ENCODE measurements at places on chromosomes 13 and 19. TPM values are rescaled to one million over a fixed set of nuclear protein-coding genes. Genes with fewer than 3 reads are reported as not detected.

Gene ZNF560
- total RNA-seq, result 0.10 TPM

Gene ITGBL1
- total RNA-seq, result 21.4 TPM

Gene FLT3
- 0.12 TPM for total RNA-seq

Gene ZBTB32
- total RNA-seq, result not detected

Gene ZNF416
- total RNA-seq, result 5.0 TPM

Gene NTN5
- 0.79 TPM for total RNA-seq

Gene RFXAP
- 0.57 TPM for total RNA-seq

Gene PRKCSH
- total RNA-seq, result 65.9 TPM

Gene SAFB2
- total RNA-seq, result 12.6 TPM

Gene TTC9B
- total RNA-seq, result not detected

Gene SIGLEC5
- not detected for total RNA-seq

Gene ZNF180
- total RNA-seq, result 10.4 TPM

Gene ZNF729
- not detected for total RNA-seq

Gene CEACAM8
- total RNA-seq, result not detected

Gene PCDH9
- total RNA-seq, result 0.05 TPM

Gene FARP1
- 13.3 TPM for total RNA-seq

Gene RAX2
- total RNA-seq, result not detected

Gene TGFBR3L
- 1.1 TPM for total RNA-seq

Gene ZNF628
- total RNA-seq, result 13.9 TPM

Gene POGLUT2
- 25.1 TPM for total RNA-seq

Gene KLK6
- total RNA-seq, result 0.74 TPM

Gene TCF3
- 38.1 TPM for total RNA-seq

Gene SHISA7
- not detected for total RNA-seq

Gene RNF225
- total RNA-seq, result not detected

All from M059J (cell line).